Breast epithelium (tissue), 4 donors: ENCODE measurements at places on chromosomes 4 and X.
A peak's percentile ranks its signal among the peaks of the same experiment; 100 is the strongest.

- DNase-seq, result no peak
- H3K27me3 ChIP-seq, result no peaks in the 10 kb centered on the region
- H3K4me3 ChIP-seq, result no peak overlapping the region
- no peaks in the 10 kb centered on the region for H3K4me1 ChIP-seq
- H3K36me3 ChIP-seq, result no peaks in the 10 kb centered on the region
- no peak overlapping the region for H3K27ac ChIP-seq
Observed at GRCh38 chr4:12881945-12882584, 602.1 kb downstream of the RAB28 start.

DNA sequence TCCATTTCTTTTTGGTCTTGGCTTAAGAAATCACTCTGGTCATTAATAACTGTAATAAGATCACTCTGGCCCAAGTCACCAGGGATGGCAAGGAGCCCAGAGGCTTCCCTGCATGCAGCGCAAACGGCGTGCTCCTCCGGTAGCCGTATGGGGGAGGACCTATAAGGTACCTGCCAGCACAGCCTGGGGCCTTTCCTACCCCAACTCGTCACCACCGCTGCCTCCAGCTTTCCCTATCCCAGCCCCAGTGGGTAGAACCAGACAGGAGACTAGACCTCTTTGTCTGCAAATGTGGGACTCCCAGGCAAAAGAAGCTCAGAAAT is 25.9 kb downstream of the HAND2 start:
- no peaks in the 10 kb centered on the region for H3K36me3 ChIP-seq
- no peaks in the 10 kb centered on the region for H3K4me1 ChIP-seq
- no peak for DNase-seq

GRCh38 chrX:46574774-46575381 is 1.3 kb downstream of the CHST7 start:
- no peaks in the 10 kb centered on the region for H3K27me3 ChIP-seq
- H3K36me3 ChIP-seq, result no peaks in the 10 kb centered on the region
- H3K4me3 ChIP-seq, result peak overlapping the region; percentile 61
- no peaks in the 10 kb centered on the region for H3K4me1 ChIP-seq
- no peak for DNase-seq

DNA sequence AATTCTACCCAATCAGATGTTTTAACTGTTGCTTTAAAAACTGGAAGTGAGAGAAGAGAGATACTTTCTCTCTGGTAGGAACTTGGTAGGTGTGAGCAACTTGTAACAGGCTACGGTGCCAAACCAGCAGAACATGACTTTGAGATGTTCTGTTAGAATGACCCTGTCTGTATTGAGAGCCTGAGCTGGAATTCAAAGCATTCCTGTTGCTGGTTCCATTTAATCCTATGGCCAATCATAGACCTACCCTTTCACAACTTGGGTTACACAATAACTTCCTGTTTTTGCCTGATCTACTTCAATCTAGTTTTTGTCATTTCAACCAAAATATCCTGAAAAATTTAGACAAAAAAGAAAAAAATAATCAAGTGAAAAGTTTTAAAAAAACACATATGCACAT is 1.7 kb upstream of the PRRG1 start:
- no peak overlapping the region for H3K4me3 ChIP-seq
- no peak overlapping the region for H3K27ac ChIP-seq
- DNase-seq, result no peak
- no peaks in the 10 kb centered on the region for H3K27me3 ChIP-seq
- no peaks in the 10 kb centered on the region for H3K4me1 ChIP-seq

- H3K36me3 ChIP-seq, result no peaks in the 10 kb centered on the region
- H3K27me3 ChIP-seq, result no peaks in the 10 kb centered on the region
- no peak for DNase-seq
Observed at GRCh38 chr4:152927737-152928136, 8.4 kb upstream of the FHDC1 start.

- H3K4me1 ChIP-seq, result no peaks in the 10 kb centered on the region
- no peaks in the 10 kb centered on the region for H3K27me3 ChIP-seq
- no peak for DNase-seq
- no peaks in the 10 kb centered on the region for H3K36me3 ChIP-seq
Observed at GRCh38 chr4:93396272-93396671, 432.3 kb upstream of the ATOH1 start.

DNA sequence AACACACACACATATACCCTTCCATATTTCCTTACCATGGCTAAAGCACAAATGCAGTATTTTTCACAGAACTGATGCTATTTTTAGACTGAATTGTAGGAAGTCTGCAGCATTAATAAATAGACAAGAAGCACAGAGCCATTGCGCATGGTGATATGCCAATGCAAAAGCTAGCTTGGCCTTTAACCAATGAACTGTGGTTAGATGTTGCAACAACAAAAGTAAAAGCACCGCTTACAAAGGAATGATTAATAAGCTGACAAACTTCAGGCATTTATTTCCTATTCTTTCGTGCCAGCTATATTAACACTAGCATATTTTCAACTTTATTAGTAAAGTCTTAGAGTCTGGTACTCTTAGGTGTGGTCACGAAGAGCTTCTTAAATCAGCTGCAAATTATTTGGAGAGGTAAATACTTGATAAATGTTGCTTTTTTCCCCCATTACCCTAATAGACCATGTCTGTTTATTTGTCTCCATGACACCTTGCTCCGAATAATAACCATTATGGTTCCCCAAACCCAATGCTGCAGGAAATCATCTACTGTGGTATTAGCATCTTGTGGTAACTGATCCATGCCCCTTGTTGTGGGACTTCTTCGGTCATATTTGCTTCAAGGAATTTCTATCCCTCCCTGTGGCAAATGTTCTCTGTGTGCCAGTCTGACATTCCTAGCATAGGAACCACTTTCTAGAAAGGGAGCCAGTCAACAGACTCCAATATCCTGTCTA is 306.1 kb upstream of the TAPT1 start:
- no peaks in the 10 kb centered on the region for H3K36me3 ChIP-seq
- no peaks in the 10 kb centered on the region for H3K27me3 ChIP-seq
- H3K4me1 ChIP-seq, result no peaks in the 10 kb centered on the region
- DNase-seq, result no peak
- no peak overlapping the region for H3K4me3 ChIP-seq

GRCh38 chrX:15751155-15751819 is 13.2 kb downstream of the CA5B start:
- H3K36me3 ChIP-seq, result no peaks in the 10 kb centered on the region
- no peak for DNase-seq
- no peaks in the 10 kb centered on the region for H3K27me3 ChIP-seq
- peak overlapping the region; percentile 79 for H3K27ac ChIP-seq

DNA sequence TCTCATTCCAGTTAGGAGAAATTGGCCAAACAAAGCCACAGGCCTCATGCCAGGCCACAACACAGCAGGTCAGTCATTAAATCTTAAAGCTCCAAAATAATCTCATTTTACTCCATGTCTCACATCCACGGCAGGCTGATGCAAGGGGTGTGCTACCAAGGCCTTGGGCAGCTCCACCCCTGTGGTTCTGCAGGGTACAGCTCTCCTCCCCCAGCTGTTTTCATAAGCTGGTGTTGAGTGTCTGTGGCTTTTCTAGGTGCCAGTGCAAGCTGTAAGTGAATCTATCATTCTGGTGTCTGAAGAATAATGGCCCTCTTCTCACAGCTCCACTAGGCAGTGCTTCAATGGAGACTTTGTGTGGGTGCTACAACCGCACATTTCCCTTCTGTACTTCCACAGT is 949.2 kb downstream of the TECRL start:
- DNase-seq, result no peak
- H3K4me1 ChIP-seq, result no peaks in the 10 kb centered on the region
- no peaks in the 10 kb centered on the region for H3K27me3 ChIP-seq
- no peak overlapping the region for H3K4me3 ChIP-seq
- no peak overlapping the region for H3K27ac ChIP-seq

DNA sequence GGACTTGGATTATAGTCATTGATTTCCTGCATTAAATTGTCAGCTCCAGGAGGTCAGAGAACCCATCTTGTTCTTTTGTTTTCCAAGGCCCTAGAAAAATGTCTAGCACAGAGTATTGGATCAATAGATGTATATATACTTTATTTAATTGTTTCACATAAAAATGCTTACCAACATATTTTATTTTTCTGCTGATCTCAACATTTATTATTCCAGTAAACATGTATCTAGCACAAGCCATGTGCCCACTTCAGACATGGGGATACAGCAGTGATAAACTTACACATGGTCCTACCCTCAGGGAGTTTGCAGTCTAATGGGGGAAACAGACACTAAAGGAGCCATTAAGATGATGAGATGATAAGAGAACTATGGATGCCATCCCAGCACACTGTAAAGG is 49.1 kb upstream of the TBC1D9 start:
- H3K27me3 ChIP-seq, result no peaks in the 10 kb centered on the region
- H3K36me3 ChIP-seq, result no peaks in the 10 kb centered on the region
- H3K4me3 ChIP-seq, result no peak overlapping the region
- H3K4me1 ChIP-seq, result no peaks in the 10 kb centered on the region
- DNase-seq, result no peak

- H3K27me3 ChIP-seq, result no peaks in the 10 kb centered on the region
- no peak overlapping the region for H3K27ac ChIP-seq
- no peaks in the 10 kb centered on the region for H3K36me3 ChIP-seq
Observed at GRCh38 chrX:78075787-78076389, 28.2 kb upstream of the PGK1 start.

DNA sequence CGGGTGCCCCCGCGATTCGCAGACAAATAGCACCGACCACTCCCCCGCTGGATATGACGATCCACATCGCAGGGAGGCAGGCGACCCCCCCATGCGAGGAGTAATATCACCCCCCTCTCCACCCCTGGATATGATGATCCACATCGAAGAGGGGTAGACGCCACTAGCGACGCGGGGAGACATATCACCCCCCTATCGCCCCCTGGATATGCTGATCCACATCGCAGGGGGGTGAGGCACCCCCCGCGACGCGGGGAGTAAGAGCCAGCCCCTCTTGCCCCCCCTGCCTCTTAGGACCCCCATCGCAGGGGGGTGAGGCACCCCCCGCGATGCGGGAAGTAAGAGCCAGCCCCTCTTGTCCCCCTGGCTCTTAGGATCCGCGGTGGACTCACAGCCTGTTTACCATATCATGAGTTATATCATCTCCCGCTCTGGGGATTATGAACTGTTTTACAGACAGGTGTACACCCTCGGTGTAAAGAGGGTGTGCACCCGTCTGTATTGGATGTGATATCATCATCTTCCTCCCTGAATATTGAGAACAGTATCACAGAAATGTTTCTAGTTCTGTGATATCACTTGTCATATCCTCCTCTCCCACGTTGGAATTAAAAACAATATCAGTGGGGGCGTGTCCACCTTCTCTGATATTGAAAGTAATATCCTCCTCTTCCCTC is 22.7 kb upstream of the DRD5 start:
- no peak for DNase-seq
- H3K36me3 ChIP-seq, result no peaks in the 10 kb centered on the region
- H3K27me3 ChIP-seq, result no peaks in the 10 kb centered on the region
- no peak overlapping the region for H3K27ac ChIP-seq
- no peak overlapping the region for H3K4me3 ChIP-seq
- H3K4me1 ChIP-seq, result no peaks in the 10 kb centered on the region

DNA sequence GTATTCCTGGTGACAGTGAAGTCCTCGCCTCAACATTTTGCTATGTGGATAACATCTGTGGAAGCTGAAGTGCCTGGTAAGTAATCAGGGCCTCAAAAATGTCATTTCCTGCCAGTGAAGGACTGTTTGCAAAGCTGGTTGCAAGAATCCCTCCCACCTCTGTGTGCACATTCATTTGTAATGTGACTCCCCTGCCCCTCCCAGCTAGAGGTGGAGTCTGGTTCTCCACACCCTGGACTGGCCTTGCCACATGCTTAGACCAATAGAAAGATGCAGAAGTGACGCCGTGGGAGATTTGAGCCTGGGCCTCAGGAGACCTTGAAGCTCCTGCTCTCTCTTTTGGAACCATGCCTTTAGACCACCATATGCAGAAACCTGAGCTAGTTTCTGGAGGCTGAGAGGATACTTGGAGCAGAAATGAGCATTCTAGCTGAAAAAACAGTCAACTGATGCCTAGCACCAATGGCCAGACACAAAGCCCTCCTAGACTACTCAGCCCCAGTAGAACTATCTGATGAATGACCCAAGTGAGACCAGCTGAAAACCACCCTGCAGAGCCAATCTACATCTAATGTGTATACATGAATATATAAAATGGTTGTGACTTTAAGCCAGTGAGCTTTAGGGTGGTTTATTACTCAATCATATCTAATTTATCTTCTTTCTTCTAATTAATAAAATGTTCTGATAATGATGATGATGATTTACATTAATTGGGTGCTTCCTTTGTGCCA is 47.8 kb upstream of the CRMP1 start:
- DNase-seq, result no peak
- no peaks in the 10 kb centered on the region for H3K4me1 ChIP-seq
- no peak overlapping the region for H3K4me3 ChIP-seq
- peaks cover 25% of the 10 kb centered on the region for H3K27me3 ChIP-seq
- no peak overlapping the region for H3K27ac ChIP-seq
- no peaks in the 10 kb centered on the region for H3K36me3 ChIP-seq

- H3K36me3 ChIP-seq, result no peaks in the 10 kb centered on the region
- no peaks in the 10 kb centered on the region for H3K27me3 ChIP-seq
- no peak for DNase-seq
- H3K4me3 ChIP-seq, result no peak overlapping the region
- no peak overlapping the region for H3K27ac ChIP-seq
Observed at GRCh38 chr4:138307319-138307718, 65.2 kb upstream of the SLC7A11 start.

GRCh38 chr4:75385106-75385505 is 129.1 kb downstream of the RCHY1 start:
- no peaks in the 10 kb centered on the region for H3K27me3 ChIP-seq
- DNase-seq, result no peak
- no peak overlapping the region for H3K27ac ChIP-seq
- no peak overlapping the region for H3K4me3 ChIP-seq
- H3K36me3 ChIP-seq, result no peaks in the 10 kb centered on the region

- no peak for DNase-seq
- H3K36me3 ChIP-seq, result no peaks in the 10 kb centered on the region
- no peak overlapping the region for H3K4me3 ChIP-seq
- H3K27me3 ChIP-seq, result no peaks in the 10 kb centered on the region
- H3K27ac ChIP-seq, result no peak overlapping the region
Observed at GRCh38 chr4:108589961-108590360, 30.4 kb upstream of the RPL34 start.

- no peaks in the 10 kb centered on the region for H3K36me3 ChIP-seq
- H3K27ac ChIP-seq, result no peak overlapping the region
- no peak for DNase-seq
- no peak overlapping the region for H3K4me3 ChIP-seq
- H3K4me1 ChIP-seq, result peaks cover 5% of the 10 kb centered on the region
Observed at GRCh38 chr4:53967986-53968385, 96.4 kb downstream of the CHIC2 start.

GRCh38 chr4:74473155-74473811 is 28.3 kb downstream of the AREG start:
- H3K4me3 ChIP-seq, result no peak overlapping the region
- DNase-seq, result no peak
- H3K27ac ChIP-seq, result no peak overlapping the region
- no peaks in the 10 kb centered on the region for H3K36me3 ChIP-seq
- no peaks in the 10 kb centered on the region for H3K27me3 ChIP-seq
- H3K4me1 ChIP-seq, result no peaks in the 10 kb centered on the region

DNA sequence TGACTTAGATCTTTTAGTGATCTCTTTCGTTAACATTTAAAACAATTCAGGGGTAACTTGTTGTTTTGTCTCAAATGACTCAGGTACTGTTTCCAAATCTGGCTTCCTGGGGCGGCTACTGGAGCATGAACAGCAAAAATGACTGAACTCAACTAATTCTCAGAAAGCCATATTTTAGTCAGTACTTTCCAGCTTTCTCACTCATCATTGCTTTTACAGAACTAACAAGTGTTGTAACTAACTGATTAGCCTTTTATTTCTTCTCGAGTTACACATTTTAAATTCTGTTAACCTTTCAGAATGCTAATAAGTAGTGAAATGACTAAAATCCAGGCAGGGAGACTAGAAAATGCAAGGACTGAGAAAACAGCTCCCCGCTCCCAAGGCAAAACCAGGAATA is 55.3 kb downstream of the JADE3 start:
- no peaks in the 10 kb centered on the region for H3K4me1 ChIP-seq
- H3K4me3 ChIP-seq, result no peak overlapping the region
- H3K27ac ChIP-seq, result peak overlapping the region; percentile 48
- no peaks in the 10 kb centered on the region for H3K27me3 ChIP-seq
